Activated CD4-positive, alpha-beta T cell treated with anti-CD3 and anti-CD28 coated beads, Interleukin-2, amount 10 ng/mL, durations not matched to agents 24 days and 14 days (primary cell): ENCODE measurements at places on chromosomes 5 and 9. TPM values are rescaled to one million over a fixed set of nuclear protein-coding genes. Genes with fewer than 3 reads are reported as not detected.

The PTGDS gene
- not detected in 2 replicates for total RNA-seq

The BNC2 gene
- total RNA-seq, result not detected in 2 replicates

The DNAI1 gene
- not detected in 2 replicates for total RNA-seq

The LHX6 gene
- not detected in 2 replicates for total RNA-seq

The OR1N1 gene
- not detected in 2 replicates for total RNA-seq

The DNM1 gene
- total RNA-seq, result 0.95 and 1.5 TPM in 2 replicates

The SHB gene
- total RNA-seq, result 1.6 and 2.1 TPM in 2 replicates

The EXOC3 gene
- total RNA-seq, result 64.5 and 67.2 TPM in 2 replicates

The SPACA9 gene
- 0.91 and 0.92 TPM in 2 replicates for total RNA-seq

The MARCOL gene
- not detected in 2 replicates for total RNA-seq

The SLC23A1 gene
- total RNA-seq, result 1.8 and 2.1 TPM in 2 replicates

DNA sequence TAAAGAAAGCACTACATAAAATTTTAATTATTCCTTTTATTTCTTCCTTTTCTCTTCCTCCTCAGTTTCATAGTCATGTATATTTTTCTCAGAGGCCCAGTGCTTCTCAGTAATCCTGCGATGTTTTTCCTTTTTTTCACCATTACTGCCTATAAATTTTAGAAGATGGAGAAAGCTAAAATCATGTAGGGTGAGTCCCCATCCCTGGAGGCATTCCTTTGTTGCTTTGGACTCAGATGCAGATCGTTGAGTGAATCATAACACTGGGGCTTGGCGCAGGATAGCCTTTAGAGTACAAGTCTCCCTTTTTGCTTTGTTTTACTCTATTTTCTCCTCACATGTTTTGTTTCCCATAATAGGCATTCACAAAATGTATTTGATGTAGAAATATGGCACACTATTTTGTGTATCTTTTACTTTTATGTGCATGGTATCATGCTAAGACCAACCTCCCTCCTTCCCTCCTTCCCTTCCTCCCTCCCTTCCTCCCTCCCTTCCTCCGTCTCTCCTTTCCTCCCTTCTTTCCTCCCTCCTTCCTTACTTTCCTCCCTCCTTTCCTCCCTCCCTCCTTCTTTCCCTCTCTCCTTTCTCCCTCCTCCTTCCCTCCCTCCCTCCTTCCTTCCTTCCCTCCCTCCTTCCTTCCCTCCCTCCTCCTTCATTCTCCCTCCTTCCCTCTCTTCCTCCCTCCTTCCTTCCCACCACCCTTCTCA is 72.4 kb downstream of the NUDT12 start:
- no peak overlapping the region for H3K4me3 ChIP-seq
- H3K27ac ChIP-seq, result no peak overlapping the region
- peaks cover 9% of the 10 kb centered on the region for H3K27me3 ChIP-seq

GRCh38 chr5:171852255-171852681 is 66.7 kb downstream of the SMIM23 start:
- no peaks in the 10 kb centered on the region for H3K27me3 ChIP-seq
- peaks cover 8% of the 10 kb centered on the region for H3K4me1 ChIP-seq
- H3K36me3 ChIP-seq, result no peaks in the 10 kb centered on the region
- H3K27ac ChIP-seq, result no peak overlapping the region

DNA sequence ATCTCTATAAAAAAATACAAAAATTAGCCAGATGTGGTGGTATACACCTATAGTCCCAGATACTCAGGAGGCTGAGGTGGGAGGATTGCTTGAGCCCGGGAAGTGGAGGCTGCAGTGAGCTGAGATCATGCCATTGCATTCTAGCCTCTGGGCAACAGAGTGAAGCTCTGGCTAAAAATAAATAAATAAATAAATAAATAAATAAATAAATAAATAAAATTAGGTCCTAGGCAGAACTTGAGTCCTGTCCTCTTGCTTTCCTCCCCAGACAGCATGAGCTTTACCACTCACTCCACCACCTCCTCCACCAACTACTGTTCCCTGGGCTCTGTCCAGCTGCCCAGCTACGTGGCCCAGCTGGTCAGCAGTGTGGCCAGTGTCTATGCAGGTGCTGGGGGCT is 31.6 kb upstream of the SPZ1 start:
- no peaks in the 10 kb centered on the region for H3K36me3 ChIP-seq
- H3K27ac ChIP-seq, result no peak overlapping the region
- no peak overlapping the region for H3K4me3 ChIP-seq
- H3K4me1 ChIP-seq, result peaks cover 9% of the 10 kb centered on the region
- DNase-seq, result no peak
- no peaks in the 10 kb centered on the region for H3K27me3 ChIP-seq

DNA sequence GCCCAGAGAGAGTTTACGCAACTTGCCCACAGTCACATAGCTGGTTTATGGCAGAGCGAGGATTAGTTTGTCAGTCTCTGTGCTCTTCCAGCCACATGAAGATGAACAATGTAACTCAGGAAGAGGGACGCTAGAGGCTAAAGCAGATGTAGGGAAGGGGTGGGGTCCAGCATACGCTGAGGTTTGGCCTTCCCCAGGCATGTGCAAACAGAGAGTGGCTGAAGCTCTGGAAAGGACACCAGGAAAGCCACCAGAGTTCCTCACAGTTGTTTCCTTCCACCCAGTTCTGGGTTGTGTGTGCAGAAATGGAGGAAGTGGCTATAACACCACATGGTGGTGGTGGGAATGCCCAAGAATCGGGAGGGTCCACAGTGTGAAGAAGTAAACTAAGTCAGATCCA is 60.0 kb downstream of the SNX18 start:
- H3K36me3 ChIP-seq, result no peaks in the 10 kb centered on the region
- H3K4me1 ChIP-seq, result peaks cover 10% of the 10 kb centered on the region
- H3K27me3 ChIP-seq, result peaks cover 3% of the 10 kb centered on the region
- H3K4me3 ChIP-seq, result no peak overlapping the region

DNA sequence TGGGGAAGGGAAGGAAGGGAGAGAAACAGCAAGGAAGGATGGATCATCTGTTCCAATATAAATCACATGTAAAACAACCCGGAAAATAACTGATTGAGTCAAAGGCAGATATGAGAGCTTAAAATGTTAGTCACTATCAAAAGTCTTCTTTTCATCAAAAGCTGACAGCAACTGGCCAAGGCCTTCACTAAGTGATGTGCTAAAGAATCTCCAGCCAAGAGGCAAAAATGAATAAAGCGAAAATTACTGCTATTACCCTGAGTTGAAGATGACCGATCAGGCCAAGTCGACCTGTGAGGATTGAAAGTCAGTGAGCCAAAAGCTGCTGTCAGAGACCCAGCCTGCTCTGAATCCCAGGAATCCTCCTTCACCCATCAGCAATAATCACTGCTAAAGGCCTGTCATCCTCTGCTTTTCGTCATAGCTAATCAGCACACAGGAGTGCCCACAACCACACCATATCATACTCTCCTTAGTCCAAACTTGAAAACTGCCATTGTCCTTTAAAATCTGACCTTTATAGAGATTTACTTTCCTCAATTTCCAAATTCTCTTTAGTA is 736.9 kb downstream of the TLE1 start:
- H3K4me3 ChIP-seq, result no peak overlapping the region
- H3K4me1 ChIP-seq, result no peaks in the 10 kb centered on the region
- no peak overlapping the region for H3K27ac ChIP-seq
- DNase-seq, result no peak

- no peaks in the 10 kb centered on the region for H3K4me1 ChIP-seq
- DNase-seq, result no peak
- no peaks in the 10 kb centered on the region for H3K27me3 ChIP-seq
- H3K27ac ChIP-seq, result no peak overlapping the region
- no peak overlapping the region for H3K4me3 ChIP-seq
- H3K36me3 ChIP-seq, result no peaks in the 10 kb centered on the region
Measured at GRCh38 chr5:179224741-179225140, 120.5 kb downstream of the ADAMTS2 start.

DNA sequence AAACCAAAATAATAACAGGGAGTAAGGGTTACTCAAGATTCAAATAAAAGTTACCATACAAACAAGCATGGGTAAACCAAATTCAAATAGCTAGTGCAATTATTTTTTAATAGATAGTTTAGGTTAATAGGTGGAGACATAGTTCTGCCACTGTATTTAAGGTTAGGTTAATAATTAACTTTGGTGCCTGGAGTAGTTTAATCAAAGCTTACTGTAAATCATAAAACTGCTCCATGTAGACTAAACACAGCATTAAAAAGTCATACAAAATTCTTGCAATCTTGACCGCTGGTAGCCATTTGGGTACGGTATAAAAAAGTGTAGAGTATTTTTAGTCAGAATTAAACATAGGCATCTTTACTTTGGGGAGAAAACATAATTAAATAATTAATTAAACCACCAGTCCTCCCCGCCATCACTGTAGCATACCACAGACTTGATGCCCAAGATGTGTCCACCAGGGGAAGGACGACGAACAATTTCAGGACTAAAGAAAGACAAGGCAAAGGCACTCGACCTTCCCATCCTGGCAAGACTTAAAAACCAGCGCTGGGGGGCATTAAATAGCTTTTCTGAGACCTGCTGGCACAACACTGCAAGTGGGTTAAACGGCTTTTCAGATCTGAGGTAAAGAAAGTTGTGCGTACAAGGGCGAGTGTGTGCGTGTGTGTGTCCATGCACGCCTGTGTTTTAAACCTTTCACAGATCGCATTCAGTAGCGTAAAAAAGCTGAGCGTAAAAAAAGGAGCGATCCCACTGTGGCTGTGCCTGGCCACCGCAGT is 2.9 kb downstream of the SEMA6A start:
- H3K4me1 ChIP-seq, result peaks cover 16% of the 10 kb centered on the region
- peaks cover 72% of the 10 kb centered on the region for H3K27me3 ChIP-seq
- no peak for DNase-seq
- no peaks in the 10 kb centered on the region for H3K36me3 ChIP-seq

DNA sequence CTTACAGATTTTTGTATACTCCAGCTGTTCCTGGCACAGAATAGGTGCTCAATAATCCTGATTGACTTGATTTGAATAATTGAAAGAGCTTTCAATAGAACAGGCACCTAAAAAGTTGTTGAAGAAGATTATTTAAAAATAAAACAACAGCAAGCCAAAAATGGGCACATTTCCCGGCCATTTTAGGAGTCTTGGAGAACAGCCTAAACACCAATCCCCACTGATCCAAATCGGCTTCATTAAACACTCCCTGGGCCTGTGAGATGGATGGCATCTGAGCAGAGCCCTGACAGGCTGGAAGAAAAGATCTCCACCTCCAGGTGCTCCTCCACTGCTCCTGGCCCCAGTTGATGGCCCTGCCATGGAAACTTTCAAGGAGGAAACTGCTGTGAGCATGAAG is 213.3 kb downstream of the MAN2A1 start:
- H3K4me1 ChIP-seq, result no peaks in the 10 kb centered on the region
- no peak for DNase-seq
- no peaks in the 10 kb centered on the region for H3K36me3 ChIP-seq
- H3K4me3 ChIP-seq, result no peak overlapping the region

- H3K4me1 ChIP-seq, result no peaks in the 10 kb centered on the region
- peaks cover 2% of the 10 kb centered on the region for H3K27me3 ChIP-seq
- H3K36me3 ChIP-seq, result no peaks in the 10 kb centered on the region
- DNase-seq, result no peak
Measured at GRCh38 chr9:86126998-86127972, 27.9 kb upstream of the GOLM1 start.

DNA sequence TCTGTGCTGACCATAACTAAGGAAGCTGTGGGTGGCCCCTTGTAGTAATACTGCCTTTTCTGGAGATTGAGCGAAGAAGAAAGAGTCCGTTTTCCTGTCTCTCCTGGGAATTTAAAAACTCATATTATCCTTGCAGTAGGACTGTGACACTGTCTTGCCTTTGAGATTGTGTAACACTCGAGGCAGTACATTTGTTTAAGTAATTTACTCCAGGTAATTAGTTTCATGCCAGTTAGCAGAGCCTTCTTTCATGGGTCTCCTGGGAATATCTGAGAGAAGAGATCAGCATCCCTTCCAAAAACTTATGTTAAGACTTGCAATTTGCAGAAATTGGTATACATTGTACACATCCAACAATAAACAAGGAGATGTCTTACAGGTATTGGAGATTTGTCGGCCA is 405.6 kb downstream of the DMRT2 start:
- H3K27me3 ChIP-seq, result peaks cover 2% of the 10 kb centered on the region
- H3K4me1 ChIP-seq, result no peaks in the 10 kb centered on the region
- H3K36me3 ChIP-seq, result no peaks in the 10 kb centered on the region
- H3K4me3 ChIP-seq, result no peak overlapping the region

DNA sequence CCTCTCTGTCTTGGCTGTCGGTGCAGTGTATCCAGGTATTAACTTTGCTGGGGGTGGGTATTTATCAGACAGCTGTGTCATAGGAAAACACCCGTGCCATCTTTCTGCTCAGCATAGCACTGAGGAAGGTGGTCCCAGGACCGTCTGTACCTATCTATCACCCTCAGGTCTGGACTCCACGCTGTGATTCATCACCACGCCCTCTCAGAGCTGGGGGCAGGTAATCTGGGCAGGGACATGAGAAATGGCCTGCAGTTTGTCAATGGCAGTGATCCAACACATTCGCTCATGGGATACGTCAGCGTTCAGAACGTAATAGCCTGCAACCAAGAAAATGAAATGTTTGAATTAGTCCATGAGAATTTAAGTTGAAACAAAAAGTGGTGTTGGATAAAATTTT is 151.6 kb upstream of the MAP1B start:
- DNase-seq, result no peak
- H3K27ac ChIP-seq, result no peak overlapping the region
- no peaks in the 10 kb centered on the region for H3K27me3 ChIP-seq
- no peaks in the 10 kb centered on the region for H3K4me1 ChIP-seq
- H3K36me3 ChIP-seq, result no peaks in the 10 kb centered on the region
- no peak overlapping the region for H3K4me3 ChIP-seq

DNA sequence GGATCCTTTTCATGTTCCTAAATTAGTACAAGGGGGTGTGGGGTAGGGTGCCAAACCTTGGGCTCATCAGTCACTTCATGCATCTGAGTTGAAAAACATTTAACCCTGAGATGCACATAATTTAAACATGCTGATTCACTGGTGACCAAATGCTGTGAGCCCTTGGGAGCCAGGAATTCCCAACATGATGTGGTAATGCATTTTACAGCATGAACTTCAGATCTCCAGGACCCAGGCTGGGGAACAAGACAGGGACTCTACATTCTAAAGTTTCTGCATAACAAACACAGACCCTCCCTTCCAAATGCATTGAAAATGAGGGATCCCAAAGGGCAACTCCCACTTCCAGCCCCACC is 322.2 kb downstream of the NDUFS4 start:
- no peak for DNase-seq
- H3K36me3 ChIP-seq, result no peaks in the 10 kb centered on the region
- H3K4me3 ChIP-seq, result no peak overlapping the region
- H3K27me3 ChIP-seq, result no peaks in the 10 kb centered on the region
- H3K4me1 ChIP-seq, result peaks cover 5% of the 10 kb centered on the region
